Fibroblast of upper back skin (primary cell): ENCODE measurements at places on chromosomes 2 and 18.

- peak; percentile 78 for DNase-seq
Observed at GRCh38 chr2:176484838-176485237, 215.6 kb downstream of the MTX2 start.

GRCh38 chr18:49015886-49016647, 65.3 kb upstream of the SMAD7 start:
- DNase-seq, result no peak

- DNase-seq, result peak; percentile 23
Observed at GRCh38 chr2:52918551-52918950, 849.1 kb upstream of the CHAC2 start.

DNA sequence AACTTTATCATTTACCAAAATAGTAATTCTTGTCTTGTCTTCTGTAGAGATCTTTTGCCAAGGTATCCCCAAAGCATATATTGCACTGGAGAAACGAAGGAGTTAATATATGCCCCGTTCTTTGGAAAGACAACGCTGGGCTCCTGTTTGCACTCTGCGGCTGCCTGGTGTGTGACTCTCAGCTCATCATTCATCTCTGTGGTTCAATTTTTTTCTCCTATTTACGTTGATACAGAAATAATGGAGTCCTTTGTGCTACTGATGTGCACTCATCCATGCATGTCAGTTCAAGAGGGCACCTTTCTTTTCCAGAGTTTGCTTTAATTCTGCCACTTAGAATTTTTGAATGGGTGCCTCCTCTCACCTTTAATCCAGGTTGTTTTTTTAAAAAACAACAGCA, 655.5 kb downstream of the DCDC2C start:
- DNase-seq, result no peak

DNA sequence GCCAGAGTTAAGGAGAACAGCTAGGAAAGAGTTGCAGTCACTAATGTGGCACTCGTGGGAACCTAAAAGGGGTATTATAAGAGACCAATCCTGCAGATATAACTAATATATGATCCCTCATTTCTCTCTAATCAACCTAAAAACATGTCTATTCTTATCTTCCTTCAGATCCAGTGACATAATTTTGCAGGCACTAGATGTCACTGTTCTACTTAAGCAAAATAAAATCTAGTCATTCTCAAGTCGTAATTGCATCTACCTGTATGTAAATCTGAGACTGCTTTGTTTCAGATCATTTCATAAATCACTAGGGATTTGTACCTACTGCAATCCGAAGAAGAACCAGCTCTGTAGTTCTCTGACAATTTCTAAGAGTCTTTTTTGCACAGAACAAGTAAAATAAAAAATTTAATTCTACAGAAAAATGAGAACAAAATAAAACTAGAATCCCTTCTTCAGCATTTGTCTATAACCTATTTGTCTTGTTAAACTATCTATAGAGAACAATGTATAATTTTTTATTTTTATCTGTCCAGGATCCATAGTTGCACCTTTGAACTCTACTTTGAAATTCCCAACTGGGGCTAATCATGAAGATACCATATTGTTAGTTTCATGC, 56.5 kb upstream of the ERBB4 start:
- DNase-seq, result peak; percentile 3

GRCh38 chr2:240582781-240583180, 3.8 kb upstream of the CAPN10 start:
- no peak for DNase-seq

DNA sequence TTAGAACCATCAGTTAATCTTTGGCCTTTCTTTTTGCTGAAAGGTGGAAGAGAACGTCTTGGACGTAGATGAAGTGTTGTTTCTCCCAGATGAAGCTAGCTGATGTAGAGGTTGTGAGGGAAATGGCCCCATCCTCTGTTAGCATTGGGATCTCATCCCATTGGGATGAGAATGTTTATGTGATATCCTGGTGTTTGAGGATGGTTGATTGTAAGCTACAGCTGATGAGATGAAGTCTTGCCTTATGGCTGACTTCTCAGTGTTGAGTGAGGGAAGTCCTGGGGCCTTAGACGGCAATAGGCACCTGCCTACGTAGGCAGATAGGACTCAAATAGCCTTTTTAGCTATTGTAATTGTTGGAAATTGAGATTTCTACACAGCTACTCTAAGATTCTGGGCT, 211.3 kb downstream of the MYCN start:
- DNase-seq, result no peak

- no peak for DNase-seq
Observed at GRCh38 chr2:156192468-156192867, 140.1 kb downstream of the NR4A2 start.

GRCh38 chr2:182207049-182207746, 219.6 kb downstream of the PDE1A start:
- no peak for DNase-seq

DNA sequence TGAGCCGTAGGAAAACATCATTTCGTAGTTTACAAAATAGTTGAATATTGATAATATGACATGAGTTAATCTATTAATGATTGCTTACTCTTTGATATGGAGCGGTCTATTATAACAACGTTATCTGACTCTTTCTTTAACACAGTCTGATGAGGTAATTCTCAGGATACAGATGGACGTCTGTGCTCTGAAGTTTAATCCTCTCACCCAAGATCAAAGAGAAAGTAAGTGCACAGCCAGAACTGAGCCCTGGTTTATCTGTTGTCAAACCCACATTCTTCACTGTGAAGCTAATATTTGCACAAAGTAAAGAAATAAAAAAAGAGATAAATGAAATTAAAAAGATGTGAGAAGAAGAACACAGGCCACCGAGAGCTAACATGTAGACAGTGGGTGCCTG, 190.9 kb upstream of the COPS8 start:
- DNase-seq, result no peak

GRCh38 chr2:176647325-176648165, 378.3 kb downstream of the MTX2 start:
- DNase-seq, result no peak

- DNase-seq, result no peak
Observed at GRCh38 chr2:119338826-119339561, 27.6 kb downstream of the C2orf76 start.

DNA sequence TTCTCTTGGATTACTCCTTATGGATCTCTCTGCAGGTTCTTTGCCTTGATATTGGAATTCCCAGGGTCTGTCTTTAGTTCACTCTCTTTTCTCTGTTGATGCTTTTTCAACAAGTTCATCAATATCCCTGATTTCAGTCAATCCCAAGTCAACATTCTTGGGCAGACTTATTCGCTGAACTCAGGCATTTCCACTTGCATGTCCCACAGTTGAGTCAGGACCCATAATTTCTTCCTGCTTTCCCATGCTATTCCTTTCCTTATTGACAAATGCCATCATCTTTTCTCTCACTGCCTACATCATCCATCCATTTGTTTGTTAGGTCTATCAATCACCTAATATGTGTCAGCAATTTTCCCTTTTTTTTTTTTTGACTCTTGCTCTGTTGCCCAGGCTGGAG, 11.6 kb downstream of the GPD2 start:
- peak; percentile 37 for DNase-seq

DNA sequence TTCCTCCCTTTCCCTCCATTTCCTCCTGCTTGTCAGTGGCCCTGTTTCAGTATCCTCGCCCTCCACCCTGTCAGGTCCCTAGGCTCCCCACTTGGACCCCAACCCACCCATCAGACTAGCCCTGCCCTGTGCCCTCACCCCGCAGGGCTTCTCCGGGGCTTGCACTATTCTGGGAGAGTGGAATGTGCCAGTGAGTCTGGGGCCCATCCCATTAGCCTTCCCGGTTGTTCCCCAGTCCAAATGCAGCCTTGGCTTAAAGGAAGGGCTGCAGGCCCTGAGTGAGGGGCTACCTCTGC, 45.5 kb downstream of the MYO7B start:
- no peak for DNase-seq

DNA sequence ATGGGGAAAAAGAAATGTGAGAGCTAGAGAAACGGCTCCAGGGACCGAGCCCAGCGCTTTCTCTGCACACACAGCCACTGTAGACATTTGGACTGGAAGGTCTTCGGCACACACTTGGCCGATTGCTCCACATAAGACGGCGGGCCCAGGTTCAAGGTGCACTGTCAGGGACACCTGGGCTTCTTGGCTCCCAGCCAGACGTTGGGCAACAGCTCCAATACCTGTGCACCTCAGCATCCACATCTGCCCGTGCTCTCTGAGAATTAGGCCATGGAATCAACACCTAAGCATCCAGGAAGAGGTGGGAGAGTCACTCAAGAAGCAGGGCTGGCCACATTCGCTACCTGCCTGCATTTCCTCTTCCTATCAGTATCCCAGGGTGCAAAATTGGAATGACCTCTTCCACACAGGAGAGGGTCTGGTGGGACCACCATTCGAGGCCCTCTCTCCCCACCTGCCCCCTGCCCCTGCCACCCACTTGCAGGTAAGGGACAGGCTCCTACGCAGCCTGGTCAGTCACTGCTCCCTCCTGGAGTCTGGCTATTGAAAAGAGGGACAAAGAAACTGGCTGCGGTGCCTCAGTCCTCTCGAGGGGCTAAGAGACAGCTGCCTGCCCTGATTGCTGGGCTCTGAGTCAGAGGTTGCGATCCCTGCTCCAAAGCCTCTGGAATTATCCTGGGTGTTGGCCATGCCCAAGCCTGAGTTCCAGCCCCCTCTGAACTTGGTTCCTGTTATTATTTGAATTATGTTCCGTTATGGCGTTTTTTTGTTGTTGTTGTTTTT, 40.1 kb upstream of the TAF1B start:
- peak; percentile 20 for DNase-seq
